Activated CD4-positive, alpha-beta T cell treated with anti-CD3 and anti-CD28 coated beads, Interleukin-2, Interleukin-4, amounts not matched to agents 100 ng/mL and 50 ng/mL, durations not matched to agents 16 hours and 8 hours (primary cell): ENCODE measurements at places on chromosomes 3 and 15.

GRCh38 chr15:70348581-70349344, 251.0 kb upstream of the TLE3 start:
- no peak for DNase-seq

- peak; percentile 48 for DNase-seq
These were observed 10.9 kb downstream of the ARL6IP5 start for GRCh38 chr3:69095636-69096035.

DNA sequence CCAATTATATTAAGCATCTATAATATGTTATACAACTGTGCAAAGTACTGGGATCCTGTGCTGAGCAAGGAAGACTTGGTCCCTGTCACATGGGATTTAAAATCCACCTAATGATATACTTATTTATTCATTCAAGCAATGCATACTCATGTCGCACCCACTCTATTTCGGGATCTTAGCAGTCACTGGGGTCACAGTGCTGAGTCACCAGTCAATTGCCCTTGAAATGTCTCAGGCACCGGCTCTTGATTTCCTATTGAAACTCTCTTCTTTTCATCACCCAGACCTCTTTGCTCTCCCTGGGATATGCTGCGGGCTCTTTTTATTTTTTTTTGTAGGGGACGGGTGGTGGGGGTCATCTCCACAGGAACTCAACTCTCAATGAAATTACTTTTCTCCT, 194.5 kb upstream of the GAP43 start:
- no peak for DNase-seq

GRCh38 chr15:67605871-67606270, 63.4 kb downstream of the MAP2K5 start:
- no peak for DNase-seq

- DNase-seq: no peak
These were observed 25.2 kb downstream of the PAQR5 start for GRCh38 chr15:69323893-69324430.

DNA sequence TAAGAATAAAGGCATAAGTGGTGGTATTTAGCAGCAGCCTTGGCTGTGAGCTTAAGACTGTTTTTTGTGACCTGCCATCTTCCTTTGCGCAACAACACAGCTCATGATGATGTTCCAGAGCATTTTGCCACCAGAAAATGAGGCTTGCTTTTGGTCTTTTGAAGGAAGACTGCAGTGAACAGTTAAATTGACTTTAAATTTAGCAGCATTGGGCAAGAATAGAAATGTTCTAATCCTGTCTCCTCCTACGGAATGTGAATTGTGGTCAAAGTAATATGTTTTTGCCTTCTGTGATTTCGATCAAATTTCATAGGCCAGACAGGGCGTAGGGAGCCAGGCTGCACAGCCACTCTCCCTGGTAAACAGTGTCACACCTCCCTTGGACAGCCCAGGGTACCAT, 460.7 kb upstream of the RASGRP1 start:
- no peak for DNase-seq

GRCh38 chr15:39583596-39584265, 2.9 kb downstream of the THBS1 start:
- peak; percentile 24 for DNase-seq

DNA sequence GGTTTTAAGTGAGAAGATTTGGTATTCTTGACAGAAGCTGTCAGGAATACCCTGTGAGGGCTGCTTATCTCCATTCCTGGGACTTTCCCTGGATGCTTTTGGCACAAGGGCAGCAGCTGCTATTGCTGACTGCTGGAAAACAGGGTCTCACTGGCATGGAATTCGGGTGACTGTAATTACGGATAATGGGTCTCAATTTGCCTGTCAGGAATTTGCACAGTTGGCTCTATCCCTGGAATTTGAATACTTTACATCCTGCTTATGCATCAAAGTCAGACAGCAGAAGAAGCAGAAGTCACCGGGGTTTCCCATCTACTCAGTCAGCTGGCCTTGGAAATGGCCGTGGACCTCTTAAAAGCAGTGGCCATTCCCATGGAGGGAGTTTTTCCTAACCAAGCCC, 25.9 kb upstream of the AKAP13 start:
- no peak for DNase-seq

DNA sequence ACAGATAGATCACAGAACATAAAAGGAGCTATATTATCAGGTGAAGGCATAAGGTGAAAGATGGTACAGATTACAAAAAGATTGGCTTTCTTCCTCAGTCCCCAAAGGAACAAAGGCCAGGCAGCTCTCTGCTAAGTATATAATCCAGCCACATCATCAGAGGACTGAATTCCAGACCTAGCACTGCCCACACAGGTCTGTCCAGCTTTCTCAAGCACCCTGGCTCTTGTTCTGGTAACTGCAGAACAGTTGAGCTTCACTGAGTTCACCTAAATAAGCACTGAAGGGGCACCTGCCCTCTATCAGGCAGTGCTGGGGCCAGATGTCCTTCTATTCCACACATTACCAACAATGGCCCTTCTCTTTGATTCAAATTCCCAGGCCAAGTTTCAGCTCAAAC, 6.3 kb downstream of the DUOXA1 start:
- no peak for DNase-seq
